Left hindlimb (tissue), 1 donor: ENCODE measurements at places on chromosomes 1 and 21.

- no peak for DNase-seq
Observed at GRCh38 chr1:3598522-3599285, 12.6 kb downstream of the MEGF6 start.

DNA sequence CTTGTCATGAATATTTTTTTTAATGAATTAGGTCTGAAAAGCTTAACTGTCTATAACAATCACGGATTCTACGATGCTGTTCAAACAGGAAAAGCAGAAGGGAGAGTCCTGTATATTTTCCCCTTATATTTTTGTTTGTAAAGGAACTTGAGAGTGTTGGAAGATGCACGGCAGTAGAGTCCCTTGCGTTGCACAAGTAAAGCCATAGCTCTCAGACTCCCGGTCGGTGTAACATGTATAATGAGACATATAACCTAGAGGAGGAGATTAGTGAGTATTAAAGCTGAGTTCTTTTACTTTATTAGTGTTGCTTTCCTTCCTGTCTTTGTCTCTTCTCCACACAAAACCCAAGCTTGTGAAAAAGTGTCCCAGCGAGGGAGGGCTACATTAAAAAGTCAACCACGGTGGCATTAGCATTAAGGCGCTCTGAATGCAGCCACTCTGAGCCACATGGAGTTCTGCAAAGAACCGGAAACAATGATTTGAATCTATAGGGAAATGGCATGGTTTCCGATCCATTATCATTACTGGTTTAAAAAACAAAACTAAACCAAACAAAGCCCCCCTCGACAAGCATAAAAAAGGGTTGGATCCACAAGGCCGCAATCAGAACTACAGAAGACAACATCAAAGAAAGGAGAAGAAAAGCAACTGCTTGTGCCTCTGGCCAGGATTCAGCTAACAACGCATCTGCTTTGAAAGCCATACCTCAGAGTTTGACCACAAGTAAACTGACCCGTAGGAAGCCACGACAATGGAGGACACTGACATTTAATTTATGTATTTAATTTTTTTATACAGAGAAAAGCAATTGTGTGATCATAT is 356.8 kb downstream of the LMO4 start:
- no peak for DNase-seq

- DNase-seq = no peak
Observed at GRCh38 chr1:18934205-18935000, 22.1 kb downstream of the IFFO2 start.

- no peak for DNase-seq
Observed at GRCh38 chr1:209672705-209673630, 2.2 kb upstream of the G0S2 start.

GRCh38 chr1:57258557-57259325 is 165.1 kb downstream of the DAB1 start:
- DNase-seq = no peak

DNA sequence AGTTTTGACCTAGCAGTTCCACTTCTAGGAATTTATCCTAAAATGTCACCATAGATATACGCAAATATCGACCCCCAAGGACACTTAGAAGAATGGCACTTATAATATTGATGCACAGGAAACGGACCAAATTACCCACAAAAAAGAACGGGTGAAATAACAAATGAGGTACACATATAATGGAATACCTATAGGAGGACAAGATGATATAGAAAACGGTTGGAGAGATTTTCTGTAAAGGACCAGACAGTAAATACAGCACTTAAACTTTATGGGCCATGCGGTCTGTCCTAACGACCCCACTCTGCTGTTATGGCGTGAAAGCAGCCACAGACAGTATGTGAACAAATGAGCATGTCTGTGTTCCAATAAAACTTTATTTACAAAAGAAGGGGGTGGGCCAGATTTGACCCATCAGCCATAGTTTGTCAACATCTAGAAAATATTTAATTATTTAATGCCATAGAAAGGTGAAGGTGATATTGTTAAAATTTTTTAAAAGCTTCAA is 2.4 kb downstream of the TMPRSS3 start:
- DNase-seq = no peak

DNA sequence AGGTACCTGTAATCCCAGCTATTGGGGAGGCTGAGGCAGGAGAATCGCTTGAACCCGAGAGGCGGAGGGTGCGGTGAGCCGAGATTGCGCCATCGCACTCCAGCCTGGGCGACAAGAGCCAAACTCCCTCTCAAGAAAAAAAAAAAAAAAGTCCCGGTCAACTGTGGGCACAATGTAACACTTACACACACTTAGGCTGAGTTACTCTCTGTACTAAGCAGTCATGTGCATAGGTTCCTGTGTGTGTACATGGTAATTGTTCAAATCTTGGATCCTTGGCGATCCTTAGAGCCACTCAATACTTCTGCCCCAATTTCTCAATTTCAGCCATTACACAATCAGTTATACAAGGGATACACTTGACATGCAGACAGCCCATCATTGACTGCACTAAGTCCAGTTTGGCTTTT is 11.6 kb downstream of the SDCCAG8 start:
- DNase-seq = no peak

DNA sequence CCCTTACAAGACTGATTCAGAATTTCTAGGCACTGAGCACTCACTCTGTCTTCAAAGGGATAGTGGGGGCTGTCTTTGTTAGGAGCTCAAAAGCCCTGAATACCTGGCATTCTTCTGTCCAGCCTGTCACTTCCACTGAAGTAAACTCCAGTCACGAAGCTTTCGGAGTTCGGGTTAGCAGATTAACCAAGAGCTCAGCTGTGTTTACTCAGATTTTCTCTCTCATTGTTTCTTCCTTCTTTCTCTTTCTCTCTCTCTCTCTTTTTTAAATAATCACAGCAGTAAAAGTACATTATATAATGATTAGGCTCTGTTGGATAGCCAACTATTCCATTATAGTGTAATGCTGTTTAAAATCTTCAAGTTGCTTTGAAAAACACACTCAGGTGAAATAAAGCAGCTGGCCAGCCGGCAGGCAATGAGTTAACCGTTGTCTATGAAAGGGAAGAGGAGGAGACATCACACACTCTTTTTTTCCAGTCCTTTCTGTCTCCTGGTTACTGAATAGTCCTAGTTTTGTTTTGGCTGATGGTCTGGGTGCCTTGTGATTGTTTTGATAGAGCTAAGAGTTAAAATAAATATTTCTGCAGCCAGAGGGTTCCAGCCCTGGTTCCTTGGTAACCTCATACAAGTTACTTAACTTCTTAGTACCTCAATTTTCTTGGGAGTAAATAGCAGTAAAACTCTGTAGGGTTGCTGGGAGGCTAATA is 89.8 kb downstream of the ADSS2 start:
- DNase-seq = no peak

DNA sequence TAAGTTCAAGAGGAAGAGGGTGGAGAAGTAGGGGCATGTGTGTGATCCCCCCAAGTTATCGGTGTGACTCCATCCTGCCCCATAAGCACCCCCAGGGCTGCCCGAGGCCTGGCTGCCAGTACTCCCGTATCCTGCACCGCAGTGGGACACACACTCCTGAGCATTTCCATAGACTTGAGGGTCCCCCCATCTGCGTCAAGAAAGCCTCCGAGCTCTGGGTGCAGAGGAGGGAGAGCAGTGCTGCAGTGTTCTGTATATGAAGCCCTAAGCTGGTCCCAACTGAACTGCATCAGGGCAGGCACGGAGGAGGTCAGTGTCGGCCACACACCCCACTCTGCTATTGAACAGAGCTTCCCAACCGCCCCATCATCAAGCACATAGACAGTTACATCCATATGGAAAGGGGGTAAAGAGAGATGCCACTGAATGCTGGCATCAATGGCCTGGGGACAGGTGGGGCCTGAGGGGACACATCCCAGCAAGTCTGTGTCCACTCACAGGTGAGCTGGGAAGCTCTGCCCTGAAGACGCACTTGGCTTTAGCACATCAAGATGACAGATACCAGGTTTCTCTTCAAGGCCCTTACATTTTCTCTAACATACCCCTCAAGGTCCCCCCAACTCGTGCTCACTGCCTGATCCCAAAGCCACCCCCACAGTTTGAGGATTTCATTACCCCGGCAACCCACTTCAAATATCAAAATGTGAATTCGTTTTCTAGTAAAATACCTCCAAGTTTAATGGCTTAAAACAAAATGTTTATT is 64.3 kb downstream of the EVA1C start:
- no peak for DNase-seq

DNA sequence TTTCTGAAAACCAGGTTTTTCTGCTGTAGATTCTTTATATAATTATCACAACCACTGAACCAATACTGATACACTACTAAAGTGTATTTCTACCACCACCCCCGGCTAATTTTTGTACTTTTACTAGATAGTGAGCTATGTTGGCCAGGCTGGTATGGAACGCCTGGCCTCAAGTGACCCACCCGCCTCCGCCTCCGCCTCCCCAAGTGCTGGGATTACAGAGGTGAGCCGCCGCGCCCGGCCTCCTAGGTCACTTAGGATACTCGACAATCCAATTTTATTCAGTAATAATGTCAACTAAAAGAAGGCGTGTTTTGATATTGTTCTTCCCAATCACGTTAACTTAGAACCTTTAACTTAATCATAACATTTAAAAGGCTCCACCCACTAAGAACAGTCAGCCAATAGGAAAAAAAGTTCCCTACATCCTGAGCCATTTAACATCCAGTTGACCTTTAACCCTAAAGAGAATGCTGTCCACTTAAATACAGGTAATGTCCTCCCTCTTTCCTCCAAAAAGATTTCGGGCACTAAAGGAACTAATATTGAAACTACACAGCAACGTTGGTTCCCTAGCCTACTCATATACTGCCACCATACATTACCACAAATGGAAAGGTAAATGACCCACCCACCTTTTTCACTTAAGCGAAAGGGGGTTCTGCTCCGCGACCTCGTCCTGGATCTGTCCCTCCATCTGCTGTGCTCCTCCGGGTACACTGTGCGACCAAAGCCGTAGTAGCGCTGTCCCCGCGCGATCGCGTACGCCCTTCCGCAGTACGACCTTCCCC is 1.2 kb downstream of the RSRP1 start:
- no peak for DNase-seq

- no peak for DNase-seq
Observed at GRCh38 chr1:93874025-93874651, 4.9 kb downstream of the DNTTIP2 start.

GRCh38 chr1:15413563-15414444 is 4.1 kb downstream of the EFHD2 start:
- DNase-seq = no peak

DNA sequence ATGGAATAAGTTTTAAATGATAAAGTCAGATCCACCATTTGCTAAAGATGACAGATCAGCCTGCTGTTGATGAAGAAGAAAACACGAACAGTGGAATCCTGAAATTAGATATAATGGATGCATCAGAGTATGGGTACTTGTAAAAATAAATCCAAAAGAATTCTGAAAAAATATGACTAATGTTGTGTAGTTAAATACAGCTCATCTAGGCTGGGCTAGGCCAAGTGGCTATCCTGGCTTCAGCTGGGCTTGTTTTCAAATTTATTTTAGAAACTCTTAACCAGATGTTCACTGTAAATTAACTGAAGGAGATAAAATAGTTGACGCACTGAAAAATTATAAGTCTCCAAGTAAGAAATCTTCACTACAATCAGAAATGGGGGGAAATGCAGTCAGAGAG is 7.4 kb upstream of the RGS2 start:
- DNase-seq = no peak
